SK-MEL-5 (cell line): ENCODE measurements at places on chromosomes 7 and 10.

- no peak for DNase-seq
These were observed 11.7 kb upstream of the ZNF239 start for GRCh38 chr10:43585981-43586729.

GRCh38 chr10:101358706-101359300 lies 4.8 kb downstream of the BTRC start:
- no peak for DNase-seq

GRCh38 chr7:118745927-118746326 lies 521.4 kb downstream of the ANKRD7 start:
- no peak for DNase-seq

- peak; percentile 62 for DNase-seq
These were observed 13.9 kb downstream of the DNAJC1 start for GRCh38 chr10:21989453-21990154.

DNA sequence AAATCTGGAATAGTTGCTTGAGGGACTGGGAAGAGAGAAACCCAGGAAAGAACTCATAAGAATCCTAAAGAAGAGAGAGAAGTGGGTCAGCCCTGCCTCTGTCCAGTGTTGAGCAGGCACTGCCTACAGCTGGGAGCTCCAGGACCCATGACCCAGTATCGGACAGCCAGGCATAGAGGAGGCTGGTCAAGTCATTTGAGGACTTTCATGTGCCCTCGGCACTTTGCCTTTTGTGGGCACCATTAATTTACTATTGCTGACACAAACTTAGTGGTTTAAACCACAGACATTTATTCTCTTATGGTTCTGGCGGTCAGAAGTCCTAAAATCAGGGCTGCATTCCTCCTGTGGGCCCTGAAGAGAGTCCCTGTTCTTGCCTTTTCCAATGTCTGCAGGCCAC lies 60.3 kb downstream of the CPXM2 start:
- DNase-seq: no peak

DNA sequence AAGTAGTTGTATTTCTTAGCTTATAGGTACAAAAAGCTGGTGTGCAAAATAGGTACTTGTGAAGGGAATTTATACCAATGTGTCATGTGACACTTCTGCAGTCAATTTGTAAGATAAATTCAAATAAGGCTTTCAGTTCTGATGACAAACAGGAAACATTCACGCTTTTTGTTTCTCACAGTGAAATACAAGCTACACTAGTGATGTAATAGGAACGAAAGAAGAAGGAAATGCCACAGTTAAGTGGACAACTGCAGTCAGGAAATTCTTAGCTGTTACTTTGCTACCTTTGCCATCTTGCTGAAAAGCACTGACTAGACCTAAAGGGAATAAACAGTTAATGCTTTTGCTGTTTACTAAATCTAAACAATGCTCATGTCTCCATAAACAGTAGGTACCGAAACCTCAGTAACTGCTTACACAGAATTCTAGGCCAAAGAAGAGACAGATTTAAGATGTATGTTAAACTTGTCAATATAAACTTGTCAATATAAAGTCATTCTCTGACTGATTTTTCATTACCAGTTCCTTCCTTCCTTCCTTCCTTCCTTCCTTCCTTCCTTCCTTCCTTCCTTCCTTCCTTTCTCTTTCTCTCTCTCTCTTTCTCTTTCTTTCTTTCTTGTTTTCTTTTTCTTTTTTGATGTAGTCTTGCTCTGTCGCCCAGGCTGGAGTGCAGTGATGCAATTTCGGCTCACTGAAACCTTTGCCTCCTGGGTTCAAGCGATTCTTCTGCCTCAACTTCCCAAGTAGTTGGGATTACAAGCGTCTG lies 10.1 kb downstream of the OTUD1 start:
- no peak for DNase-seq

- DNase-seq: no peak
These were observed 23.6 kb downstream of the AKR1B1 start for GRCh38 chr7:134435161-134435920.

DNA sequence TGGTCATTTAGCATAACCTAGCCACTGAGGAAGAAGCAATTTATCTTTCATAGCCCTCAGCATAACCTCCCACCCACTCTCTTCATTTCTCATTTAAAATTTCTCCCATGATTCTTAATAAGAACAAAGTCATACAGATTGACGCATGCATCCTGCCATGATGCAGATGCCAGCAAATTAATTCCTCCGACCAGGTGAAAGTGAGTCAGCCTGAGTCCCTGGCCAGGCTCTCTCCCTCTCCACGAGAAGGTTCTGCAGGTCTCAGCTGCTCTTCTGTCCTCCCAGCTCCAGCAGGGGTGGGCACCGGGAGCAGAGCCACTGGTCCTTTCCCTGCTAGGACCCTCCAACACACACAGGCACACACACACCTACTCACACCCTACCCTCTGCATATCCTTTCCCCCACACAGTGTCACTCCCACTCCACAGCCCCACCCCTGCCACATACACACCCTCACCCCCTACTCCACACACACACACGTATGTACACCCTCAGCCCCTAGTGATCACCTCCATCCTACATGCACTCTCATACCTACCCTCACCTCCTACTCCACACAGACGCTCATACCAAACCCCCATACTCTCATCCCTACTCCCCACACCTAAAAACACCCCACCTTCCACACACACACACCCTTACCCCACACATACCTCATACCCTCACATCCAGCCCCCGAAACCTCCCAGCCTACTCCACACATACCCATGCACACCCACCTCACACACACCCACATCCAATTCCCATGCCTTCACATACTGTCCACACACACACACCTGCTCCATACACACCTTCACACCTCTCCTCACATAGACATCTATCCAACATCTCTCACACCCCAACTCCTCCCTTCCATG lies 78.0 kb downstream of the FAM13C start:
- no peak for DNase-seq

DNA sequence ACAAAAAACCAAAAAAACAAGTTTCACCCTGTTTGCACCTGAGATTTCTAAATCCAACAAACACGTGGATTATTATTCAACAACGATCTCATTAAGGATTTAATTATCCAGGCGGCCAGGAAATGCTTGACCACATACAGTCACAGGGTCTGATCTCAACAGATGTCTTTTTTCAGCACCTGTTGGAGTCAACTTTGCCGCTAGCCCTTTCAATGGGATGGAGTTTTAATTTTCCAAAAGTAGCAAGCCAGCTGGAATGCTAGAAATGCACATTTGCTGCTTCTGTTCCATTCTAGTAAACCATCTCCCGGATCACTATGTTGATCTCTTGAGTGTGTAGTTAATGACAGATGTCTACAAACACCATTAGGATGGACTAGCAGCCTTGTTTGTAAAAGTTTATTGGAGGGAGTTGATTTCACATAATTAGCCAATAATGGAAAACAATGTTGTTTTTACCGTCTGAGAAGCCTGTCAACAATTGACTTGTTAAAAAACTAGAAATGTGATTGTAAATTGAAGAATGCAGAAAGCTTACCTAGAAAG lies 64.2 kb upstream of the DKK1 start:
- no peak for DNase-seq

DNA sequence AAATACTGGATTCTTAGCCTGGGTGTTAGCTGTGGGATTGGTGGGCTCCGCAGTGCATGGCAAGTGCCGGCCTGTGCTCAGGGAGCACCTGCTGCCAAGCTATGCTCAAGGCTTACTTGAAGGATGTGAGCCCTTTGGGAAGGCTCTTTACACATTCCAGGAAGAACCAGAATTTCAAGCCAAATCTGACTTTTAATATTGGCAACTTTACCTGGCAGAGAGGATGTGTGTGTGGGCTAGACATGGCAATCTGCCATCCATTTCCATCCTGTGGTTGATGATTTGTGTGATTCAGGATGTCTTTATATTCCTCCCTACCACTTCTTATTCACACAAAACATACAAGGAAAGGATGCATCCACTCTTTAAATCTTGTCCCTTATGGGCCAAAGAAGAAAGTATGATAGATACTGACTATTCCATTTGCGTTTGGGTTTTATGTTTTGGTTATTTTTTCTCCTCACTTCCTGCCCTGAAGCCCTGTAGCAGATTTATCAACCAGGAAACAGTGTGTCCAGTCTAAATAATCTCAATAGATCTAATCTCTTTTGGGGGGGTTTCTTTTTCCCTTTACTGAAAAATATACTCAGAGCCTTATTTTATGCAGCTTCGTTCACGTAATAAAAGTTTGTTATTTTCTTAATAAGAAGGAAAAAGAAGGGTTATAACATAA lies 247.1 kb downstream of the COBL start:
- no peak for DNase-seq

DNA sequence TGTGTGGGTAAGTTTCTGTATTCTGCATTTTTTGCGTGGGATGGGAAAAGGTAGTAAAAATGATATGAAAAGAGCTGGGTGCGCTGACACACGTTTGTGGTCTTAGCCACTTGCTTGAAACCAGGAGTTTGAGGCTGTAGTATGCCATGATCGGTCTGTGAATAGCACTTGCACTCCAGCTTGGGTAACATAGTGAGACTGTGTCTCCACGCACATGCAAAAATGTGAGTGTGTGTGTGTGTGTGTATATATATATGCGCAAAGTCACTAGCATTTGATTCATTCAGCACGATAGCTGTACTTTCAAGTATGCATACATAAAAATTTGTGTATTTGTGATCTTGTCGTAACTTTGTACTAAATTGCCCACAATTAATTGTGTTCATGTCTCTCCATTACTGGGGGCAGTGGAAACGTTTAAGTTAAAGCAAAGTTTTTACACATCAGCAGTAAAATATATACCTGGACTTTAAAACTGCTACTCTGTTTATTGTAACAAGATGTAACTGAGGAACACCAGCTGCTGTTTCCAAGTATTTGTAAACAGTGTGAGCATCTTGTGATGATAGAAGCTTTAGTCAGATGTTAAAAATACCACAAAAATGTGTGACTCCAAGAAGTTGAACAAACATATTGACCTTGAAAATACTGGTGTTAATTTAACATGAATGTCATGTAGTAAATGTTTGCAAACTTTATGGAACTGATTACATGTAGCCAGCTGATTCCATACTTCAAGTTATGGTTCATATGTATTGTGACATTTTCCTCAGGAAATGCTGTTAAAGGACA lies 1.6 kb downstream of the ZRANB1 start:
- peak; percentile 46 for DNase-seq

GRCh38 chr7:151386301-151387160 lies 23.3 kb downstream of the WDR86 start:
- DNase-seq: no peak

- DNase-seq: no peak
These were observed 4.5 kb upstream of the EPHA1 start for GRCh38 chr7:143413123-143413522.

- DNase-seq: no peak
These were observed 143.5 kb downstream of the ADCY1 start for GRCh38 chr7:45717537-45718235.

GRCh38 chr10:82736305-82736704 lies 861.3 kb downstream of the NRG3 start:
- no peak for DNase-seq

GRCh38 chr7:157276731-157277562 lies 59.9 kb upstream of the DNAJB6 start:
- peak; percentile 28 for DNase-seq

GRCh38 chr10:66746246-66746645 lies 179.6 kb upstream of the LRRTM3 start:
- DNase-seq: no peak

DNA sequence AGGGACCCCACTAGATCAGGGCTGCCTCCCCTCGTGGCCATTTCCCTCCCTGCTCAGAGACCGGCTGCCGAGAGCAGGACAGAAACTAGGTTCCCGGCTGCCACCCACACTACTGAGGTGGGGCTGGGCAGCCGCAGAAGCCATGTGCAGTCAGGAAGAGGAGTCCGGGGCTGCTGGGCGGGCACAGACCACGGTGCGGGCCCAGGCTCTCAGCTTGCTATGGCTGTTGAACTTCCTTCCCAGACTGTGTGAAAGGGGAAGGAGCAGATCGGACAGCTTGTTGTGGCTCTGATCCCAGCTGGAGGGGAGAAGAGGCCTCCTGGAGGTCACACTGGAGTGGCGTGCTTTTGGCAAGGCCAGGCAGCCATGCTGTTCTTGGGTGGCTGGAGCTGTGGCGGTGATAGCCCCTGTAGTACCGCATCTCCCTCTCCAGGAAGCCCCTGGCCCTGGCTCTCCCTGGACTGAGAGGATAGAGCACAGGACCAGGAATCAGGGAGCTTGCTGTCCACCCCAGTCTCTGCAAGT lies 56.8 kb downstream of the HK1 start:
- DNase-seq: no peak

- no peak for DNase-seq
These were observed 178.0 kb downstream of the MDFIC start for GRCh38 chr7:115099906-115100305.

DNA sequence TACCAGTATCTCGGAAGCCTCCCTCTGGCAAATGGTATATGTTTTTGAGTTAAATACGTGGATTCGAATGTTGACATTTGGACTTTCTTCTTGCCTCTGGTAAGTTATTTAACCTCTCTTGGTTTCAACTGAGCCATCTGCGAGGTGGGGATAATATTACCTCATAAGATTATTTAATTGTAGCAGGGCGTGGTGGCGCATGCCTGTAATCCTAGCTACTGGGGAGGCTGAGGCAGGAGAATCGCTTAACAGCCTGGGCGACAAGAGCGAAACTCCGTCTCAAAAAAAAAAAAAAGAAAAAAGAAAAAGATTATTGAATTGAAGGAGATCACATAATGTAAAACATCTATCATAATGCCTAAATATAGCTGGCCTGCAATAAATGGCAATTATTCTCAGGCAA lies 396 bp upstream of the TAF5 start:
- no peak for DNase-seq

GRCh38 chr7:32222251-32222900 lies 152.2 kb upstream of the PDE1C start:
- no peak for DNase-seq

DNA sequence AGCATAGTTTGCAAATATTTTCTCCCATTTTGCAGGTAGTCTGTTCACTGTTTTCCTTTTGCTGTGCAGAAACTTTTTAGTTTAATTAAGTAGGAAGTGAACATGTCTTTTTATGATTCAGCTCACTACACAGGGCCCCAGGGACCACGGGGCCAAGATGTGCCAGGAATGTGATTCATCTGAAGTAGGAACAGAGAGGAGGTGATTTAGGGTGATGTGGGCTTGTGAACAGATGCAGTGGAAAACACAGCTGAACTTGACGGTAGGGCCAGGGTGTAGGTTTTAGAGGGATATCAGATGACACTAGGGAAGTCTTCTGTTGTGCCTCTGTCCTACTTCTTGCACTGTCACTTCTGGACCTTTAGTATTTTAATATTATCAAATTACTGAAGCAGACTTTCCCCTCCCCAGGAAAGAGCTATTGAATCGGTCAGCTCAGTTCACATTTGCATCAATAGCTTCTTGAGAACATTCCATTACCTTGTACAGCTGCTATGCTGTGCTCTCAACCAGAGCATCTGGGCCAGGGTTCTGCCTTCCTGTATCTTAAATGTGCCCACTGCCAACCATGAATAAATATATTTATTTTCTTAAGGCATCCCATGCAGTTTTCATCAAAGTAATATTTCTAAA lies 96.9 kb downstream of the OSBPL3 start:
- no peak for DNase-seq
